ENCODE measurements at places on chromosomes 4 and X.

- no peak for DNase-seq
These were observed 31.1 kb downstream of the ACOX3 start for GRCh38 chr4:8409264-8410065.

- DNase-seq = no peak
These were observed 4.7 kb upstream of the ASB5 start for GRCh38 chr4:176273736-176274135.

- DNase-seq = no peak
These were observed 1761.0 kb downstream of the STIM2 start for GRCh38 chr4:28621591-28621990.

DNA sequence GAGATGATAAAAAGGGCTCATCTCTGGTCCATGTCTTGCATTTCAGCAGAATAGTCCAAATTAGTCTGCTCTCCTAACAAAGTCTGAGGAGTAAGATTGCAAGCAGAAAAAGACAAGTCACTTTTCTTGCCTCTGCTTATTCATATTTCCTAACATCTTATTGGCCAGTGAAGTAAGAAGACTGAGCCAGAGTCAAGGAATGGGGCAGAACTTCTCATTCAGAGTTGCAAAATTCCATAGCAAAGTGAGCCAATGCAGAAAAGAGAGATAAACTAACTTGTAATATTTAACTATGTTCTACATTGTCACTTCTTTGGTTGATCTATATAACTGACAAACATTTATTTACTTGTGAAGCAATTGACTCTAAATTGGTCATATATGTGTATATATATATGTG lies 2304.0 kb downstream of the ARAP2 start:
- no peak for DNase-seq

DNA sequence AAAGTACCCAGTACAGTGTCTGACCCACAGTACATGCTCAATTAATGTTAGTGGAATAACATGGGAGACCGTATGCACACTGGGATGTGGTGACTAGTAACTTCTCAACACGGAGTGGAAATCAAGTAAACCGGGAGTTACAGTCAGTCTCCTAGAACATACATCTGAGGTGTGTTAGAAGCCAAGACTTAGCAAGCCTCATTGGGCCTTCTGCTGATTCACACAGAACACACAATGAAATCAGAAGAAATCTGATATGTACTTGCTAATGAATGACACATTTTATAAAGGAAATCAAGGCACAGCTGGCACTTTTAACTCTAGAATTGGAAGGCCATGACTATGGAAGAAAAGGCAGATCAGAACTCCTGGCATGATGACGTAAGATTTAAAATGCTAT lies 13.0 kb downstream of the TRAPPC2 start:
- peak; percentile 32 for DNase-seq

DNA sequence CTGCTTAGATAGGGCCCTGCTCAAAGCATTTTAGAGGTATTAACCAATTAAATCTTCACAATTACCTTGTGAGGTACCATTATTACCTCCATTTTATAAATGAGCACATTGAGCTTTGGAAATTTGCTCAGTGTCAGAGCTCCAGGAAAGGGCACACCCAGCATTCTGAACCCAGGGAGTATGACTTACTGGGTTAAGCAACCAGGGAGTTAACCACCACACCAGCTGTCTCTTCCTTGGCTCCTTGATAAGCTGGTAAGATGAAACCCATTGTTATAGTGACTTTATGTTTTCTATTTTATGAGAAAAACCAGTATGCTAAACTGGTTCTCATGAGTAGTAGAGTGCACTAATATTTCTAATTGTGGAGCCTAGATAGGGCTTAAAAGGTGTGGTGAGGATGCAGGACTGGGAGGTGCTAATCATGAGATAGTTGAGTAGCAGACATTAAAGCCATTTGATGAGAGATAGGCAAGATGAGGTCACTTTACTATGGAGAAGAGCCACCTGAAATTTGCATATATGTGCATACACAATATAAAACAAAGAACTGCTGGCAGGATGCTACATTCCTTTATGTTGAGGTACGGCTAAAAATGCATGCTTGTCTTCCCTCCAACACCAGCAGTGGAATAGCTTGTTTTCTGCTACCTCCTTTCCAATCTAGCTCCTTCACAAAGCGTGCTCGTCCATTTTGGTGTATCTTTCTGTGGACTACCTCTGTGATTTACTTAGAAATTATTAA lies 556.1 kb downstream of the SPRY1 start:
- no peak for DNase-seq

- DNase-seq = no peak
These were observed 15.0 kb upstream of the STK32B start for GRCh38 chr4:5036239-5036638.

GRCh38 chr4:162891788-162892707 lies 274.6 kb downstream of the NAF1 start:
- DNase-seq = no peak

DNA sequence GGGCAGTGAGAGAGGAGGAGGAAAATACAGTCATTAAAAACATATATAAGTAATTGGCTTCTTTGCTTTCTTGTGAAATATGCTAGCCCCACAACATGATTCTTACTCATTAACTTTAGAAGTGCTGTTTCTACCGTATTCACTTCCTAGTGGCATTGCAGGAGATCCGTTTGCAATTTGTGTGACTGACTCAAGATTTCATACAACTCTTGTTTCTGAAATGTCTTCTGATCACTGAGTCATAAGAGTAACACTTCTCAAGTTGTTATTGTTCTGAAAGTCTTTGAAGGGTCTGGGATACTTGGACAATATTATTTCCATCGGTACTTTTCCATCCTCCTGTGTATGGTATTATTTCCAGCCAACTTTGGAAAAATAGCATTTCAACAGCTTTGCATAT lies 310.8 kb downstream of the PACRGL start:
- DNase-seq = no peak

- DNase-seq = no peak
These were observed 10.1 kb upstream of the FGG start for GRCh38 chr4:154622598-154622997.

- no peak for DNase-seq
These were observed 3.2 kb downstream of the CTSO start for GRCh38 chr4:155950461-155950860.

DNA sequence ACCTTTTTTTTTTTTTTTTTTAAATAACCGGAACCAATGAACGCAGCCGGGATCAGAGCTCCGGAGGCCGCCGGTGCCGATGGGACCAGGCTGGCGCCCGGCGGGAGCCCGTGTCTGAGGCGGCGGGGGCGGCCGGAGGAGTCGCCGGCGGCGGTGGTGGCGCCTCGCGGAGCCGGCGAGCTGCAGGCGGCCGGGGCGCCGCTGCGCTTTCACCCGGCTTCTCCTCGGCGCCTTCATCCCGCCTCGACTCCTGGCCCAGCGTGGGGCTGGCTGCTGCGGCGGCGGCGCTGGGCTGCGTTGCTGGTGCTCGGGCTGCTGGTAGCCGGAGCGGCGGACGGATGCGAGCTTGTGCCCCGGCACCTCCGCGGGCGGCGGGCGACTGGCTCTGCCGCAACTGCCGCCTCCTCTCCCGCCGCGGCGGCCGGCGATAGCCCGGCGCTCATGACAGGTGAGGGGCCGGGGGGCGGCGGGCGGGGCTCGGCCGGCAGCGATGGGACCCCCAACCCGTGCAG lies 337 bp downstream of the STIM2 start:
- DNase-seq = no peak

DNA sequence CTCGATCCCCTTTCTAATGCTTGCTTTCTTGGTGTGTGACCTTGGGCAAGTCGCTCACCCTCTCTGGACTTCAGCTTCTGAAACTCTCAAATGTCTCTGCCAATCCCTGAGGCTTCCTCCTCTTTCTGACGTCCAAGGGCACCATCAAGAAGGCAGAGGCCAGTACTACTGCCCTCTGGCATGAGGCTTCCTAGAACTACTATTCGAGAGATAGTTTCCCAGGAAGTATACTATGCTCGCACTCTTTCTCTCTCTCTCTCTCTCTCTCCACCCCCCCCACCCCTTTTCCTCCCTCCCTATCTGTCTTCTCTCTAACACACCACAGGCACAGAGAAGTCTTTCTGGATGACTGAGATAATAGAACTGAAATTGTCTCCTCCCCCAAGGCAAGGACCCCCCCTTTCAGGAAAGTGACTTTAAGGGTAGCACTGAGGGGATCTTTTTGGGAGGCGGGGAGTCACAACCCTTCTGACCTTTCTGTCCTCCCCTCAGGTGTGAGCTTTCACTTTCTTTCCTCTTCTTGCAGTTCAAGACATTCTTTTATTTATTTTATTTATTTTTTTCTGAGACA lies 20.0 kb upstream of the BCOR start:
- DNase-seq = no peak

DNA sequence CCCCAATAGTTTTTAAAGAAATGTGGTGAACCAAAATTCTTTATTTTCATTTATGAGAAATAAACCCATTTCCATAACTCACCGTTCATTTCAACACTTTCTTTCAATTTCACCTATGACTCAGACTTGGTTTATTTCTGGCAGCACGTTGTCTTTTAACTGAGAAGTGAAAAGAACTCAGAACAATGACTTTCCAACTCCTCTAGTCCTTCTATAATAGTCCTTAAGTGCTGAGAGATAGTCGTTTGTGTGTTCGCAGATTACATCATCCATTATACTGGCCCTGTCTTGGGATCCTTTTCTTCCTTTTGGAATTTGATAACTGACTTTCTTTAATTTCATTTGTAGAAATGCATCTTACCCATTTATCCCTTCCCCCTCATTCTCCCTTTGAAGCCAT lies 113.6 kb downstream of the GLUD2 start:
- DNase-seq = no peak

Data from DMS79 (cell line).